ENCODE measurements at places on chromosomes 5 and 9.

- no peak for DNase-seq
Observed at GRCh38 chr9:127683723-127684122, 23.1 kb upstream of the CFAP157 start.

DNA sequence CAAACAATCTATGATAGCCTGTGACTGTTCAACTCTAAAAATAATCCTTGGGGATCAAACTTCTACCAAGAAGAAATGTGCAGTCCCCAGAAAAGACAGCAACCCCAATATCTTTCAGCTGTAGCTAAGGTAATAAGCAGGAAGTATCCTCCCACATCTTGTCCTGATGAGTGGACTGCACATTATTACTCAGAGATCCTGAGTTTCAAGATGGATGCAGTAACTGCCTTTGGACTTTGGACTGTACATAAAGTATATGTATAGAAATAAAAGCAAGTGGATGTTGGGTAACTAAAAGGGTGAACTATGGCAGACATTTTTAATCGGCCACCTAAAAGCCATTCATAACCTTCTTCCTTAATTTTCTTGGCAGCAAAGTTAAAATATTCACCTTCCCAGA, 45.1 kb downstream of the SMIM23 start:
- DNase-seq: no peak

GRCh38 chr9:115495052-115495635, 377.2 kb upstream of the TNC start:
- DNase-seq: no peak

- DNase-seq: no peak
Observed at GRCh38 chr5:148469501-148469935, 85.8 kb downstream of the FBXO38 start.

GRCh38 chr9:4170231-4170630, 129.6 kb downstream of the GLIS3 start:
- no peak for DNase-seq

- DNase-seq: no peak
Observed at GRCh38 chr9:27468462-27469110, 55.5 kb upstream of the IFNK start.

DNA sequence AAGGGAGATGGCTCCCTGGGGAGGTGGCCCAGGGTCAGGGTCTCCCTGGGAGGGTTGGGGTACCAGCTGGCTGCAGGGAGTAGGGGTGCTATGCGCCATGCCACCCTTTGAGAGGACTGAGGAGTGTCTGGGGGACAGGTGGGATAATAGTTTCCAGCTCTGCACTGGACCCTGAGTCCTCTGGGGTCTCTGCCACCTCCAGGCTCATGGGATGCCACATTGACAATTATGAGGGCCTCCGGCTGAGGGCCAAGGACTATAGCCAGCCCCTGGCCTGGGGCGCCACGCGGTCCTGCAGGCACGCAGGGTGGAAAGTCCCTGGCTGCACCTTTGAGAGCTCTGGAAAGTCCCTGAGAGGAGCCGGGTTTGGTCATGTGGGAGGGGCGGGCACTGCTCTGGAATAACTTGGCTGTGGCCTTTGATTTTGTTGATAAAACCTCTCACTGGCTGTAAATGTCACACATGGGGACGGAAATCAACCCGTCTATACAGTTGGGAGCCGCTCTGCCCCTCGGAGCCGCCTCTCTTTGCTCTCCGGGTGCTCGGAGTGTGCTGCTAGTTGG, 16.0 kb downstream of the TRAF2 start:
- peak; percentile 30 for DNase-seq

All from naive thymus-derived CD8-positive, alpha-beta T cell (primary cell).